ENCODE measurements at places on chromosomes 2 and 18. TPM values are rescaled to one million over a fixed set of nuclear protein-coding genes. Genes with fewer than 3 reads are reported as not detected.

GRCh38 chr2:166092889-166093288 lies 34.9 kb downstream of the SCN1A start:
- H3K27me3 ChIP-seq, result no peaks in the 10 kb centered on the region
- no peaks in the 10 kb centered on the region for H3K36me3 ChIP-seq
- H3K4me3 ChIP-seq, result no peak overlapping the region
- no peak for DNase-seq
- no peaks in the 10 kb centered on the region for H3K4me1 ChIP-seq

GALNT3 gene
- not detected for total RNA-seq

DNA sequence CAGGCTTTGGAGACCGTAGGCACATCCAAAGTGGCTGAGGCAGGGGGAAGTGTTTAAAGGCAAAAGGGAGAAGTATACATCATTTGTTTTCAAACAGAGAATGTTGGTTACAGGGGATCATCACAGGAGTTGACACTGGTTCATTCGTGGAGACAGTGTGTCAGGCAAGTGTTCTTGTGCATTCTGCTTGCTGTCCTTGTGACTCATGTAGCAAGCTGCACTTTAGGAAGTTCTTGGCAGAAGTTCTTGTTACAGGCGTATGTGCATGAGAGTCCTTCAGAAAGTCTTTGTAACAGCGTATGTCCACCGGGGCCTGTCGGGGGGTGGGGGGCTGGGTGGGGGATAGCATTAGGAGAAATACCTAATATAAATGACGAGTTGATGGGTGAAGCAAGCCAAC lies 36.5 kb upstream of the B4GALT6 start:
- H3K4me3 ChIP-seq, result no peak overlapping the region
- H3K27me3 ChIP-seq, result no peaks in the 10 kb centered on the region
- no peak overlapping the region for H3K27ac ChIP-seq
- no peaks in the 10 kb centered on the region for H3K36me3 ChIP-seq
- no peak for DNase-seq

DNA sequence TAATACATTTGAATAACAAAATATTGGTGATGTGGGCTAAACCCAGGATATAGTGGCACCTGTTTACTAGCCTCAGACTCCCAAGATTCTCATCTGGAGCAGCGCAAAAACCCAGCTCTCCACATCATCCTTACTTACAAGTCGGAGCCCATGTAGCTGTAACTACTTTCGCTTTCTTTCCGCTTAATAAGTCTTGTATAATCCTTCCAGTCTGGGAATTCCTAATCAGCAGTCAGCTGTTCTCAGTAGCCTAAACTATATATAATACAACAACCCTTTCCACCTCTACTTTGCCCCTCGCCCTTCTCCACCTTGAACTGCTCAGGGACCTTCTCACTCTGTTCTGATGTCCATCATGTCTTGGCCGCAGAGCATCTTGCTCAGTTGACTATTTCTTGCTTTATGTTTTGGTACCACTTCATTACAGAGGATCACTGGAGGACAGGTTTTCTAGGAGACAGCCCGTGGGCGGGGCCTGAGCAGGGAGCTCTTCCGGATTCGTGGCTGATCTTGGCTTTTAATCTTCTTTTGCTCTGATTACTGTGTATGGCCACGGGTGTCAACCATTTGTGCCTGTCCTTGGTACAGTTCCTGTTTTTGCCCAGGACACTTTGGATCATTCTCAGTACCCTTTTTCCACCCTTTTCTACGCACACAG lies 119.9 kb upstream of the SERTAD2 start:
- no peak overlapping the region for H3K27ac ChIP-seq
- H3K36me3 ChIP-seq, result no peaks in the 10 kb centered on the region
- H3K4me1 ChIP-seq, result no peaks in the 10 kb centered on the region
- H3K4me3 ChIP-seq, result no peak overlapping the region

- DNase-seq, result no peak
- H3K27me3 ChIP-seq, result no peaks in the 10 kb centered on the region
- H3K27ac ChIP-seq, result no peak overlapping the region
Measured at GRCh38 chr18:56775701-56776100, 124.5 kb downstream of the WDR7 start.

- H3K36me3 ChIP-seq, result no peaks in the 10 kb centered on the region
- H3K4me1 ChIP-seq, result no peaks in the 10 kb centered on the region
- H3K4me3 ChIP-seq, result no peak overlapping the region
- H3K27ac ChIP-seq, result no peak overlapping the region
Measured at GRCh38 chr2:116935097-116935814, 879.2 kb upstream of the DDX18 start.

GRCh38 chr2:216423071-216423470 lies 10.8 kb downstream of the SMARCAL1 start:
- no peak for DNase-seq
- no peak overlapping the region for H3K4me3 ChIP-seq
- H3K27me3 ChIP-seq, result no peaks in the 10 kb centered on the region
- peaks cover 46% of the 10 kb centered on the region for H3K36me3 ChIP-seq
- H3K4me1 ChIP-seq, result peaks cover 15% of the 10 kb centered on the region
- no peak overlapping the region for H3K27ac ChIP-seq

LRP2 gene
- not detected for total RNA-seq

CCDC141 gene
- 2.8 TPM for total RNA-seq

RALBP1 gene
- 108 TPM for total RNA-seq

FSHR gene
- total RNA-seq, result not detected

- H3K4me1 ChIP-seq, result no peaks in the 10 kb centered on the region
- no peak overlapping the region for H3K4me3 ChIP-seq
- H3K27me3 ChIP-seq, result no peaks in the 10 kb centered on the region
- H3K27ac ChIP-seq, result no peak overlapping the region
- H3K36me3 ChIP-seq, result no peaks in the 10 kb centered on the region
- DNase-seq, result peak; percentile 38
Measured at GRCh38 chr2:238569507-238570195, 142.9 kb downstream of the ASB1 start.

SLC14A1 gene
- 1.1 TPM for total RNA-seq

DNA sequence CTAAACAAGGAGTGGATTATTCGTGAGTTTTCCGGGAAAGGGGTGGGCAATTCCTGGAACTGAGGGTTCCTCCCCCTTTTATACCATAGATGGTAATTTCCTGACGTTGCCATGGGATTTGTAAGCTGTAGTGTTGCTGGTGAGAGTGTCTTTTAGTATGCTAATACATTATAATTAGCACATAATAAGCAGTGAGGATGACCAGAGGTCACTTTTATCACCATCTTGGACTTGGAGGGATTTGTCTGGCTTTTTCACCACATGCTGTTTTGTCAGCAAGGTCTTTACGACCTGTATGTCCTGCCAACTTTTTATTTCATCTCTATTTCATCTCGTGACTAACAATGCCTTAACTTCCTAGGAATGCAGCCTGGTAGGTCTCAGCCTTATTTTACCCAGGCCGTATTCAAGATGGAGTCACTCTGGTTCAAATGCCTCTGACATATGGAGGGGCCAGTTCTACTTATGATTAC lies 124.8 kb upstream of the B3GNT2 start:
- no peak for DNase-seq
- H3K4me1 ChIP-seq, result no peaks in the 10 kb centered on the region
- H3K27me3 ChIP-seq, result no peaks in the 10 kb centered on the region
- H3K4me3 ChIP-seq, result no peak overlapping the region
- H3K36me3 ChIP-seq, result no peaks in the 10 kb centered on the region
- H3K27ac ChIP-seq, result no peak overlapping the region

Measured in gastrocnemius medialis (tissue), 4 donors.